ENCODE measurements at places on chromosomes 3 and 15.

DNA sequence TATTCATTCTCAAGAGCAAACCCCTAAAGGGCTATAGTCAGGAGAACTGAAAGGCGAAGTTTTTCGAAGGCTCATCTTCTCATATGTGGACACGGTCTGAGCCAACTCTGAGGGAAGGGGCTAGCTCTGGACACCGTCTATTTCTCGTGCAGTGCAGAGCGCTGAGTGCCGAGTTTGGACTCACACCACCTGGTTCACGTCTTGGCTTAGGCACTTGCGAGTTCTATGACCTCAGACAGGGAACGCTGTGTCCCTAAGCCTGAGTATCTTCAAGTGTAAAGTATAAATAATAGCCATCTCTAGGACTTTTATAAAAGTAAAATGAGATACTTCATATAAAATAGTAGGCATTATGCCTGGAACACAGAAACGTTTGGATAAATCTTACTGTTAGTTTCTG, 223.7 kb downstream of the FMN1 start:
- DNase-seq, result no peak

- no peak for DNase-seq
Observed at GRCh38 chr3:153289334-153289808, 127.3 kb downstream of the RAP2B start.

DNA sequence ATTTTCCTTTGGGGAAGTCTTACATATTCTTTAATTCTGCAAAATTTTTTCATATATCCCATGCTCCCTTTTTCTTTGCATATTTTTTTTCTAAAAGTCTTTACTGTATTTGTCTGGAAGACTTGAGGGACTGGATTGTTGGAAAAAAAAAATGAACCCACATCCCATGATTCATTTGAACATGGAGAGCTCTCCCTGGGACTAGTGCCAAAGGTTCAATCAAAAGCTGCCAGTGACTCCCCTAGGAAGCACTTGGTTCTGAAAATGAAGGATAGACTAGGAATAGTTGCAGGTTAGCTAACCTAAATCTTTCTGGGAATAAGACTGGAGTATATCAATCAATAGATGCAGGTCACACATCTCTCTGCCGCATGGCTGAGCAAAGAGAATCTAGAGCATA, 16.4 kb upstream of the BNC1 start:
- no peak for DNase-seq

- DNase-seq, result peak; percentile 53
Observed at GRCh38 chr15:42084465-42085235, 9.7 kb downstream of the PLA2G4D start.

DNA sequence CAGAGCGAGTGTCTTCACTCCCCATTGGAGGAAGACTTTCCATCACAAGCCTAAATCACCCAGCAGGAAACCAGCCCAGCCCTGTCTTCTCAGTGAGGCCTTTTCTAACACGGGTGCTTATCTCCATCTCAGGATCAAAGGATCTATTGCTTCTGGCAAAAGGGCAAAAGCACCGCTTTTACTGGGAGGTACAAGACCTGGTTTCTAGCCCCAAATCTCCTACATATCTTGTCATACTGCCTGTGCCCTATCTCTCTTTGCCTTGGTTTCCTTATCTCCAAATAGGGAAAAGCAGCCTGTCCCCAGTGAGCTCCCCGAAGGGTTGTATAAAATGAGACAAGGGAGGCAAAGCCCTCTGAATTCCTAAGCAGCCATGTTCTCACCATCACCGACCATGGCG, 5.2 kb downstream of the GLB1 start:
- DNase-seq, result no peak

- DNase-seq, result no peak
Observed at GRCh38 chr3:11530153-11530721, 113.5 kb downstream of the VGLL4 start.

- DNase-seq, result no peak
Observed at GRCh38 chr3:117490716-117491115, 781.1 kb downstream of the TUSC7 start.

- no peak for DNase-seq
Observed at GRCh38 chr3:124939661-124940060, 5.1 kb upstream of the MUC13 start.

DNA sequence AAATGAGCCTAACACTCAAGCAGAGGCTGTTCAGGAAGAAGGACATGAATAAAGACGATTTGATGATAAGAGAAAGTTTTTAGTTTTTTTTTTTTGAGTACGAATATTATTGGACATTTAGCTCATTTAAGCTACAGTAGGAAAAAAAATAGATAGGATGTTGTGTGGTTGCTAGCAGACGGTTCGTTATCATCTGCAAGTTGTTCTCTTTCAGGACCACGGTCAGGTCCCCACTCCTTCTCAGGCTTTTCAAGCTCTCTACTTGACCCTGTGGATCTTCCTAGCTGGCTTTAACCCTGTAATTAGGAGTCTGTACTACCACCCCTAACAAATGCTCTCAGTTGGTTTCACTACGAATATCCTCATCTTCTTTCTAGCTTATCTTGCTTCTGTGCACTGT, 1.1 kb downstream of the KCNH8 start:
- DNase-seq, result no peak

DNA sequence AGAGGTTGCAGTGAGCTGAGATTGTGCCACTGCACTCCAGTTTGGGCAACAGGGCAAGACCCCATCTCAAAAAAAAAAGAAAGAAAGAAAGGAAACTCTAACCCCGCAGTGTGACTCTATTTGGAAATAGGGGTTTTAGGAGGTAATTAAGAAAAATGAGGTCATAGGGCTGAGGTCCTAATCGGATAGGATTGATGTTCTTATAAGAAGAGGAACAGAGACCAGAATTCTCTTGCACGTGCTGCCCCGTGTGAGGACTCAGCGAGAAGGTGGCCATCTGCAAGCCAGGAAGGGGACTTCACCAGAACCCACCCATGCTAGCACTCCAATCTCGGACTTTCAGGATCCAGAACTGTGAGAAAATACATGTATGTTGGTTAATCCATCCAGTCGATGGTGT, 25.8 kb downstream of the KLHL6 start:
- DNase-seq, result no peak

GRCh38 chr3:165852711-165853110, 15.5 kb upstream of the BCHE start:
- no peak for DNase-seq

DNA sequence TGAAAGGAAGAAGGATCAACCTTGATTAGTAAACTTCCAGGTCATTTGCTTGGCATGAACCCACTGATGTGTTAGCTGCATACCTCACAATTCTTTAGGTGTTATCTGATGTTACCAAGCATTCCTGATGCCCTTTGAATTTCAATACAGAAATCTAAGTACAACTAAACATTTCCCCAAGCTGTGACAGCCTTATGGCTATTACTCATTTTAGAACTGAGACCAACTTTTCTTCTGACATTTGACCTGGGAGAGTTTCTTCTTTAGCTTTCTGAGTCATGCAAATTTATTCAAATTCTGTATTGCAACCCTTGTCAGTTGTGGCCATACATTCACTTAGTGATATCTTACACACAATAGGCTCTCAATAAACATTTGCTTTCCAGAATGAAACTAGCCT, 124.3 kb downstream of the TIGIT start:
- DNase-seq, result no peak

- DNase-seq, result no peak
Observed at GRCh38 chr3:134103470-134103869, 73.7 kb upstream of the SLCO2A1 start.

- DNase-seq, result no peak
Observed at GRCh38 chr3:89656388-89656787, 549.0 kb downstream of the EPHA3 start.

- no peak for DNase-seq
Observed at GRCh38 chr3:45693941-45694521, 4.8 kb downstream of the SACM1L start.

DNA sequence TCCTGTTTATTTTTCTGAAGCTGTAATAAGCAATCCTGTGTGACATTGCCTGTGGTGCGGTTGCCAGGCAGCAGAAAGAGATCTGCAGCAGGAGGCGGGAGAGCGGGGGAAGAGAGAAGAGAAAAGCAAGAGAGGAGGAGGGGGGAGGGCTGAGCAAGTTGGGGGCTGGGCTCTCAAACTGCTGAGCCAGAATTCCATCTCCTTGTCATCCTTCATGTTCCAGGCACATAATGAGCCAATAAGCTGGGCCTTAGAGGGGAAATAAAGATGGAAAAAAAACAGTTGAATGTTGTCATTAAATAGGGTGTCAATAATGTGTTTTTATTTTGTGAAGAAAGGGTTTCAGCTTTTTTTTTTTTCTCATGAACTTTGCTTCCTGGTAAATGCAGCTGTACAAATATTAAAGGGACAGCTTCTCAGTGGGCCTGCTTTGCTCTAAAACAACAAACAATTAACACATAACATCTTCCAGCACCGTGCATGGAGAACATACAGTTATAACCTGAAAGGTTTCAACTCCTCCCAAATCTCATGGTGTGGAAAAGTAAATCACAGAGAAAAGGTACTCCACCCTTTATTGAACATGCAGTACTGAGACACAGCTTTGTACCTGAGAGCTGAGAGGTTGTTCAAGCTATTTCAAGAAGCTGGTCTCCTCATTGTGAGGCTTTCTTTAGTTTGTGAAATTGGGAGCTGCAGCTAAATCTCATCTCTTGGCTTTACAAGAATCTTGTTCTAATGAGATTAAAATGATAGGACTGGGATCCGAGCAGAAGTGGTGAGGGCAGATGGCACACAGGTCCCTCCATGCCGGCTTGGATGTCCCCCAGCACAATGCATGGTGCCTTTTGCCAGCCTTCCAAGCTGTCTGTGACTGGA, 451.1 kb upstream of the KCNMB2 start:
- no peak for DNase-seq

GRCh38 chr3:108067768-108068167, 23.1 kb downstream of the CD47 start:
- no peak for DNase-seq

DNA sequence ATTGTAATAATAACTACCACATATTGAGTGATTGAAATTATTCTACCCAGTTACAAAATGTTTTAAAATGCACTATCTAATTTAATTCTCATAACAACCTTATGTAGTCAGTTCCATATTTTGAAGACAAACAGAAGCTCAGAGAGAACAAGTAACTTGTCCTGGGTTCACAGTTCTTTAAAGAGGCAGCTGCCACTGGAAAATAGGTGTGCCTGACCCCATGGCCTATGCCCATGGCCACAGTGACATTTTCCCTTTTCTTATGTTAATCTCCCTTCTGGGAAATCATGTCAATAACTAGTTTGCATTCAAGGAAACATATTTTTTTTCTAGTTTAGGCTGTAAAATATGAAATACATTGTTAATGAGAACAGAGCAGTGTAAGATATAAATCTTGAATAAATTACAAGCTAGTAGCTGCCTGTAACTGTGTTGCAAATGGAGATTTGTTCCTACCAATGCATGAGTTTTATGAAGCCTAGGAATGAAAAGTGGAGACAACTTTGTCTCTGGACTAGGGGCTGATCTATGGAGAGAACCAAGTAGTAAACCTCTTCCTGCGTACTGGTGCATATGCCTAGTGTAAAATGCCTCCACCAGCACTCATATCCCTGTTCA, 1018.0 kb downstream of the NTRK3 start:
- no peak for DNase-seq

GRCh38 chr15:60840703-60841411, 361.9 kb upstream of the ICE2 start:
- DNase-seq, result no peak

GRCh38 chr15:100670505-100671021, 68.2 kb downstream of the ASB7 start:
- no peak for DNase-seq

DNA sequence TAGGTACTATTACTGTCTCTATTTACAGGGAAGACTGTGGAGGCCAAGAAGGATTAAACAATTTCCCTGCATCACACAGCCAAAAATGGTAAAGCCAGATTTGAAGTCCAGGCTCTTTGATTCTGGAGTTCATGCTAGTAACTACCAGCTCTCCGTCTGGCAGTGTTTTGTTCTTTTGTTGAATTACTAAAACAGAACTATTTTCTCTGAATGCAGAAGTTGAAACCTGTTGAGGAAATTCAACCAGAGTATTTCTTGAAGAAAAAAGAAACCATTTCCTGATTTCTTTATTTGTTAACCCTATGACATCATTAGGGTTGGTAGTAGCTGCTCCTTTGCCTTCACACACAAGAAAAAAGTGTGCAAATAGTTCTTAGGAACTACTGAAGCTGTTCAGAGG, 34.3 kb downstream of the CRTC3 start:
- DNase-seq, result no peak

DNA sequence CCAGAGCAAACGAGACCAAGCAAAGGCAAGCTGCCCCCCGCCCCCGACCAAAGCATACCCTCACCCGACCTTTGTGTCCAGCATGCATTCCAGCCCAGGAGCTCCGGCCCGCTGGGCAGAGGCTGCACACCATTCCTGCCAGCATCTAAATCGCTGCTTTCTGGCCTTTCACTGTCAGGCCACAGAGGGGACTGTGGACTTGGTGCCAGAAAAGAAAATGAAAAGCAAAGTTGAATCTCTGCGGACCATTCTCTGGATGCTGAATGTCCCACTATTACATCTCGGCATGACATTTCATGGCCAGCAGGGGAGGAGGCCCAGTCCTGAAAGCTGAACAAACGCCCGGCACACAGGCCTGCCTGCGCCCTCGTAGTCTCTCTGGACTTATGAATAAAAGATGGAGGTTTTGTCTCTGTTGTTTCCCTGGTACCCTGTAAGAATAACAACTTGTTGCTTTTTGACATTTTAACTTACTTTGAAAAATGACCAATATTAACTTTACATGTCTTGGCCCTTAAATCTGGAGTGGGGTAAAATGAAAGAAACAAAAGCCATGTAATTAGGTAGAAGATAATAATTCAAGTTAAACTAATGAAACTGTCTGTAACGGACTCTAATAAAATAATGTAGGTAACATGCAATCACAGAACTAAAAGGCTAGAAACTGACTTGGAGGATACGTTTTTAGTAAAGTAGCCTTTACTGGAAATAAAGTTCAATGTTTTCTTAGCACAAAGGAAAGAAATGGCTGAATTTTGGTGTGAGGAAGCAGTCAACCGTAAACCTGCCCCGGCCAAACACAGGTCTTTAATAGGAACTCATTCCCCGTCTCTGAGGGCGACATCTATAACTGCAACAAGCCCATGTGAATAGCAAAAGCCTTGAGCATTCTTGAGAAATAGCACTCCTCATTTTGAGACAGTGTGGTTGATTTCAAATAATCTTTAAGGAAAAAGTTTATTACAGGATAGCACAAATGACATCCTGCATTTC, 12.7 kb downstream of the IL17RD start:
- DNase-seq, result no peak

GRCh38 chr3:164460851-164461250, 617.4 kb downstream of the SI start:
- no peak for DNase-seq

- DNase-seq, result no peak
Observed at GRCh38 chr3:110744723-110745122, 326.9 kb upstream of the NECTIN3 start.

- no peak for DNase-seq
Observed at GRCh38 chr15:59360305-59360704, 12.4 kb downstream of the MYO1E start.

DNA sequence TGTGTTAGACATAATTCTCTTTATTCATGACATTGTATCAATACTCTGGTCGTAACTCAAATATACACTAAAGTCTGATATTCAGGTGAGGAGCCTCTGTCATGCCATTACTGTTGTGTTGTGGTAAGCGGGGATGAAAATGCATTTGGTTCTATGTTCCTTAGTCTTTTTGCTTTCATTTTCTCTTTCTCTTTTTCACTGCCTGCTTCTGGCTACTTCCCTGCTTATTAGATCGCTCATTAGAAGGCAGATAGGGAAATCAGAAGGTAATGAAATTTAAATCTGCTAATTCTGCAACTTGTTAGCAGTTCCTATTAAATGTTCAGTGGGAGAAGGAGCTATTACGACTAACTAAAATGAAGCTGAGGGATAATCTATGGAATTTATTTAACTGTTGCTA, 345.0 kb downstream of the GRM7 start:
- no peak for DNase-seq
